ENCODE measurements at places on chromosomes 2 and 18.

- DNase-seq, result peak; percentile 30
These were observed 7.9 kb downstream of the CROCC2 start for GRCh38 chr2:240913810-240914644.

GRCh38 chr2:148944536-148944935 is 69.5 kb downstream of the KIF5C start:
- DNase-seq, result no peak

DNA sequence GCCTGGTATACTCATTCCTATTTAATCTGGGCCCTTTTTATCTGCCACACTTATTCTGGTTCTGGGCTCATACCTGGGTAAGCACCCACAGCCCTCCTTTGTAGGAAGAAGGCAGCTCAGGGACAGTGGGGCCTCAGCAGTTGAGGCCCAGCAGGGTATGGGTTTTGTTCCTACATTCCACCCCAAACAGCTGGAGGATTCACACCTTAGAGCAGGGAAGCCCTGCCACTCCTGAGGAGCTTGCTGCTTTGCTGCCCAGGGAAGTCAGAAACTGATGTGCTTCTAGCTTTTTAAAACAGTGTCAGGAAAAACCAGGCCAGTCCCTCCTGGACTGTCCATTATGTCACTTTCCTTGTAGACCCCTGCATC is 1.2 kb upstream of the LBX2 start:
- no peak for DNase-seq

- DNase-seq, result no peak
These were observed 117.7 kb downstream of the GFPT1 start for GRCh38 chr2:69269330-69269729.

DNA sequence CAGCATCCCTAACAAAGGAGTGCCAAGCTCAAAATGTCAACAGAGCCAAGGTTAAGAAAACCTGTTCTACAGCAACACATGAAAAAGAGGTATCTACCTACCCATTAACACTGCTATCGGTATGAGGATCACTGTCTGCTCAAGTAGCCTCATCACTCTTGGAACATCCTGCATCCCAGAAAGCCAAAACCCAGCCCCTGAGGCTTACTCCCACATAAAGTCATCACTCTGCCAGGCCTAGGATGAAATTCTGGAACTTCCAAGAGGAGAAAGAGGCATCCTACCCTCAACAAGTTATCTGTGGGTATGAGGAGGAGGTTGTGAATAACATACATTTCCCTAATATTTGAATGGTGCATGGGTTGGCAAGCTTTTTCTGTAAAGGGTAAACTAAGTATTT is 25.5 kb downstream of the CDH2 start:
- no peak for DNase-seq

GRCh38 chr18:74796841-74797576 is 199.3 kb downstream of the ZNF407 start:
- DNase-seq, result no peak

DNA sequence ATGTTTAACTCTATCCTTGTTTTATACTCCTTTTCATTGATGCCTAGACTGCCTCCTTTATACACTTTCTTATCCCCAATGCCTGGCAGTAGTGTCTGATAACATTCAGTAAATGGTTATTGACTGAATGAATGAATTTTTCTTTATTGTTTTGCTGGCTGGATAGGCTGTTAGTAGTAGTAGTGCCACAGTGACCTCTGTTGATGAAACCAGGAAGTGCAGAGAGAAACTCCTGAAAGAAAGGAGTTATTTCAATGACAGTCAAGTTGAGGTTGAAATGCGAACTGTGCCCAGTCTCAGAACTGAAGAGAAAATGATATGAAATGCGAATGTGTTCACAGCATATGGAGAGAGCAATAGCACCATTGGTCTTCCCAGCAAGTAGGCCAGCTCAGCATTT is 26.8 kb upstream of the SLC9A2 start:
- peak; percentile 4 for DNase-seq

DNA sequence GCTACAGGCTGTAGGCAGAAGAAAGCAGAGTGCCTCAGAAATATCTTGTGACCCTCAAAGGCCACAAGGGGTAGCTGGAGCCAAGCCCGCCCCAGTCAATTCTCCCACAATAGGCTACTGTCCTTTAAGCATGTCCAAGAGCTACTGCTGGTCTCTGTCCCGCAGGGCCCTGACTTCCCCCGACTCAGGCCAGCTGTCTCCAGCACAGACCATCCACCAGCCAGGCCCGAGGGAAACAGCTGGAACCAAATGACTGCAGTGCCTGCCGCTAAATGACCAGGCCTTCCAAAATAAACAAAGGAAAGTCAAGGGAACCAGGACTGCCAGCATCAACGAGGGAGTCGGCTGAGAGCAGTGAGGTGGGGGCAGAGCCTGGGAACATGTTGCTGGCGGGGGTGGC is 36.7 kb downstream of the MCFD2 start:
- DNase-seq, result no peak

DNA sequence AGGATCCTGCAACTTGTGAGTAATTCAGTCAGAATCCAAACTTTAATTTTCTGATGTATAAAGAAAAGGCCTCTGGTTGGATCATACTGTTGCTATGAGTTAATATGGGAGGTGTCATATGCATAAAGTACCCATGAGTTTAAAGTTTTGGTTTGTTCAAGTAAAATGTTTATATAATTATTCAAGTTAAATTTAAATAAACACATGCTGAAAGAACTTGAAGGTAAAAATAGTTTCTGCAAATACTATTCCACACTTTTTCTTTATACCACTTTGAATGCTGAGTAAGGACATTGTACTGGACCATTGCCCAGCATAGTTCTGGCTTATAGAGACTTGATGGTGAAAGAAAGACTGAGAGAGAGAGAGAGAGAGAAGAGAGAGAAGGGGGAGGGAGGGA is 30.7 kb downstream of the PKP4 start:
- DNase-seq, result no peak

GRCh38 chr2:47072018-47072691 is 83.0 kb downstream of the STPG4 start:
- no peak for DNase-seq

DNA sequence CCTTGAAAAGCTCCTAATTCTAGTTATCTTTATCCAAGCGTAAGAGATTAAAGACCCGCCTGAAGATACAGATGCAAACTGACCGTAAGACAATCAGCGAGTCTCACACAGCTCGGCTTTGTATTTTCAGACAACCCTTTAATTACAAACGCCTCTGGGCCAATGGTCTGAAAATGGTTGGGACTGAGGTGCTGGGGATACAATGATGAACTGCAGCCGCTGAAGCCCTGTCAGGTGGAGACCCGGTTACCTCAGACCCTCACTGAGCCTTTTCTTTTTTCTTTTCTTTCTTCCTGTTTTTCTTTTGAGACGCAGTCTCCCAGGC is 715 bp upstream of the CFAP36 start:
- DNase-seq, result peak; percentile 13

DNA sequence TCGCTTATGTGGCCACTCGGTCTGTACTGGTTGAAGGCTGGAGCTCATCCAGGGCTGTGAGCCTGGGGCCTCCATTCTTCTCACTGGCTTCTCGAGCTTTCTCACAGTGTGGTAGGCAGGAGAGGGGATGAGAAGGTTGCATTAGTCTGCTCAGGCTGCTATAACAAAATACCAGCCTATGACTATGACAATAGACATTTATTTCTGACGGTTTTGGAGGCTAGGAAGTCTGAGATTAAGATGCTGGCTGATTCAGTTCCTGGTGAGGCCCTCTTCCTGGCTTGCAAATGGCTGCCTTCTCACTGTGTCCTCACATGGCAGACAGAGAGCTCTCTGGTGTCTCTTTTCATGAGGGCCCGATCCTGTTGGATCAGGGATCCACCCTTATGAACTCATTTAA is 6.2 kb upstream of the STK25 start:
- DNase-seq, result no peak

GRCh38 chr2:72330652-72331051 is 183.0 kb upstream of the CYP26B1 start:
- no peak for DNase-seq

DNA sequence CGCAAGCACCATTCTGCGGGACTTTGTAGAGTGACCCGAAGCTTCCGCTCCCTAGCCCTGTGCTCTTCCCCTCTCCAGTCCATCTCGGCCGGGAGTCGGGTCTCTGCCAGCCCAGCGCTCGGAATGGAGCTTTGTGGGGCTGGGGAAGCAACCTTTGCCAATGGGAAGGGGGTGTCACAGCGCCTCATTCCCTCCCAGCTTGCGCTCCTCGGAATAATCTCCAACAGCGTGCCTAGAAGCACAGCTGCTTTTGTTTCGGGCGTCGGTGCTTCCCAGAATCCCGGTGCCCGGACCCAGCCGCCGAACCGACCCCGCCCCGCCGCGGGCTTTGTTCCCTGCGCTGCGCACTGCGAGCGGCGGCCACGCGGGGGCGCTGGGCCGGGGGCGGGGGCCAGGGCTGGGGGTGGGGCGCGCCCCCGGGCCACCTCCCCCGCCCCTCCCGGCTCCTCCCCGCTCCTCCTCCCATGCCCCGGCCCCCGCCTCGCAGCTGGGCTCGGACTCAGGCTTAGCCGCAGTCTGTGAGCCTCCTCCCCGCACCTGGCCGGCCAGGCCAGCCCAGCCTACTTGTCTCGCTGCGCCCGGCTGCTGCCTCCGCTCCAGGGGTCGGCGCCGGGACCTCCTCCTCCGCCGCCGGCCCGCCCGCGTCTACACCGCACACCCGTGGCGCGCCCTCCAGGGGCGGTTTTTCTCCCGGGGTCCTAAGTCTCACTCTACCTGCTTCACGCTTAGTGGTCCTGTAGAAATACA is 77.7 kb upstream of the SMAD2 start:
- DNase-seq, result peak; percentile 14

GRCh38 chr18:11983592-11983991 is 2.3 kb downstream of the IMPA2 start:
- DNase-seq, result no peak

GRCh38 chr2:10271509-10271908 is 31.2 kb upstream of the HPCAL1 start:
- DNase-seq, result no peak

DNA sequence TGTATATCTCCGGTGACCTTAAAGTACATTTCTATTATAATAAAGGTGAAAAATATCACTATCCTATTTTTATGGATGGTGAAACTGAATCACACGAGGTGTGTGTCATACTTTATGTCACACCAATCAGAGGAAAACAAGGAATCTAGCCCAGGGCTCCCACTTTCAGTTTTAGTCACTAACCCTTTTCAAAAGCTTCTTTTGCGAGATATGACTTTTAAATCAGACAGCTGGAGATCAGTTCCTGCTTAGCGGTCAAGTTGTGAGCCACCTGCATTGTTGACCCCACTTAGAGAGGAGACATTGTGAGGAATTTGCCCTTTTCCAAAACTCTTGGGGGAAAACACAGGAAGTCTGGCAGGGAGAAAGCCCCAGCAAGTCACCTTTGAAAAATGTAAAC is 70.5 kb downstream of the CPS1 start:
- no peak for DNase-seq

- no peak for DNase-seq
These were observed 221.5 kb downstream of the ANKRD30B start for GRCh38 chr18:14969500-14969899.

DNA sequence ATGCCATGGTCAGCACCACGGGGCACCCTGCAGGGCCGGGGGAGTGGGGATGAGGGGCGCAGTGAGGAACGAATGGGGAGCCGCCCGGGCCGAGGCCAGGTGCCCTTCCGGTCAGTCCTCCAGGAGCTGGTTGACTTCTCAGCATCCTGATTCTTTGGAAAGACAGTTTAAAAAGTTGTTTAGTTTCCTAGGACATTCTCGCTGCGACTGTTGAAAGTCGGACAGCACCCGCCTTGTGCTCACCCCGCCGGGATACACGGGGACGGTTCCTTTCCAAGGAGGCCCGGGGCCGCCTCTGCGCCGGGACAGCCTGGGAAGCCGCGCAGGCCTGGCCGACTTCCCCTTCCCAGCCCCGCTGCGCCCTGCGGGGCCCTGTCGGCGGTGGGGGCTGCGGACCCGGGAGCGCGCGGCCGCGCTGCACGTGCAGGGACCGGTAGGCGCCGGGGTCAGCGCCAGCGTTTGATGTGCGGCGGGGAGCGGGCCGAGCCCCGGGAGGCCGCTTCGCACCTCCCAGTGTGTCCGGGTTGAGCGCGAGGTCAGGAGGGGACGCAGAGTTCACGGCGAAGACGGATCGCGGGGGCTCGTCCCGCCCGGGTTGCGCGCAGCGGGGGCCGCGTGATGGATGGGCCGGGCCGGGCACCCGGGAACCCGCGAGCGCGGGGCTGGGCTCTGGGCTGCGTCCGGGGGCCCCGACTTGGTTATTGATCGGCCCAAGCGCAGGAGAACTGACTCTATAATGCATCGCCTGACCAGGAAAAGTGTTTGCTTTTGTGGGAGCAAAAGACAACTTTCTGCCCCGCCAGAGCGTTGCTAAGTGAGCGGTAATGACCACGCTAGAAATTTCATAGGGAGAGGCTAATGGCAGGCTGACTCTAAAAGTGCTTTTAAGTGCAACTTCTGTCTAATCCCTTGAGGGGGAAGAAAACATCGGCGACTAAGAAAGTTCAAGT is 28.0 kb upstream of the SMIM21 start:
- no peak for DNase-seq

DNA sequence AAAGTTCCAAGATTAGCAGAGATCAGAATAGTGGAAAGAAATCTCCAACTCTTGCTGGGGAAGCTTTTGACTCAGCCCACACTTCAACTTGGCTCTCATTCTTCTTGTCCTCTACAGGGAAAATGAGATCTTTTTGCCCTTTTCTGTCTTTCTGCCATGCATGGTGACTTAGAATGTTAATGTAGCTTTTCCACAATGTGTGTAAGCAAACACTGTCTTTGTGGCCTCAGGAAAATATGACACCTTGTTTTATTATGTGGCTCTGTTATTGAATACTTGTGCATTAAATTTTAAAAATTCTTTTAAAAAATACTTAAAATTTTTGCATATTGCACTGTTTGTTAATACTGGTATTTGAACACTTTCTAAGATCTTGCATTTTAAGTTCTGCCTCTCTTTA is 65.4 kb upstream of the WDR75 start:
- DNase-seq, result no peak

- no peak for DNase-seq
These were observed 17.4 kb upstream of the ANKRD53 start for GRCh38 chr2:70960833-70961647.

- no peak for DNase-seq
These were observed 12.4 kb upstream of the INO80C start for GRCh38 chr18:35510076-35510651.

GRCh38 chr2:45014016-45014702 is 4.9 kb upstream of the SIX2 start:
- DNase-seq, result no peak

Measured in CD4-positive, alpha-beta T cell treated with Interleukin-4 for 4 hours (primary cell).